Pancreas (tissue), 10 donors: ENCODE measurements at places on chromosomes 13 and 19. TPM values are rescaled to one million over a fixed set of nuclear protein-coding genes. Genes with fewer than 3 reads are reported as not detected.

AXL gene
- polyA plus RNA-seq, result 2.8 TPM

CEACAM16 gene
- 0.57 TPM for polyA plus RNA-seq

HIPK4 gene
- 0.05 TPM for polyA plus RNA-seq

FLT1 gene
- polyA plus RNA-seq, result 1.1 TPM

KLK8 gene
- not detected for polyA plus RNA-seq

PGLYRP2 gene
- polyA plus RNA-seq, result not detected

GPALPP1 gene
- polyA plus RNA-seq, result 4.3 TPM

TMEM59L gene
- 5.2 TPM for polyA plus RNA-seq

GSX1 gene
- not detected for polyA plus RNA-seq

ZNF527 gene
- polyA plus RNA-seq, result 3.2 TPM

ACP7 gene
- 0.11 TPM for polyA plus RNA-seq

ZFR2 gene
- 3.1 TPM for polyA plus RNA-seq

ZNF471 gene
- polyA plus RNA-seq, result 1.9 TPM

CD70 gene
- polyA plus RNA-seq, result not detected

SMIM7 gene
- 77.8 TPM for polyA plus RNA-seq

ZNF426 gene
- polyA plus RNA-seq, result 1.9 TPM

MBD3L2 gene
- not detected for polyA plus RNA-seq

NR2F6 gene
- 23.5 TPM for polyA plus RNA-seq

NFIX gene
- 16.6 TPM for polyA plus RNA-seq

METTL21C gene
- polyA plus RNA-seq, result not detected

ZNF837 gene
- 3.1 TPM for polyA plus RNA-seq

SIGLEC10 gene
- 0.52 TPM for polyA plus RNA-seq

ADM5 gene
- polyA plus RNA-seq, result 2.4 TPM

RDH8 gene
- not detected for polyA plus RNA-seq

MUC16 gene
- polyA plus RNA-seq, result 0.02 TPM

CELF5 gene
- polyA plus RNA-seq, result 0.30 TPM

OR7D2 gene
- 0.02 TPM for polyA plus RNA-seq

CERS1 gene
- polyA plus RNA-seq, result 8.3 TPM

KDM4B gene
- 15.0 TPM for polyA plus RNA-seq

LILRB4 gene
- polyA plus RNA-seq, result 0.80 TPM

PCID2 gene
- 33.9 TPM for polyA plus RNA-seq

CABP5 gene
- polyA plus RNA-seq, result not detected

PSG4 gene
- polyA plus RNA-seq, result 3.0 TPM

KRTDAP gene
- 1.4 TPM for polyA plus RNA-seq

STOML3 gene
- polyA plus RNA-seq, result 0.07 TPM

LAIR1 gene
- polyA plus RNA-seq, result 3.1 TPM

CCDC8 gene
- 8.2 TPM for polyA plus RNA-seq

PSG7 gene
- polyA plus RNA-seq, result not detected

FPR1 gene
- 0.57 TPM for polyA plus RNA-seq

IGFL2 gene
- polyA plus RNA-seq, result not detected

GAPDHS gene
- not detected for polyA plus RNA-seq

MISP3 gene
- polyA plus RNA-seq, result 13.3 TPM

SMIM44 gene
- not detected for polyA plus RNA-seq

LILRB3 gene
- polyA plus RNA-seq, result 2.4 TPM
